ENCODE measurements at places on chromosomes 12 and 14.
A peak's percentile ranks its signal among the peaks of the same experiment; 100 is the strongest.

GRCh38 chr12:132561427-132562156, 48.8 kb downstream of the LRCOL1 start:
- DNase-seq: no peak

DNA sequence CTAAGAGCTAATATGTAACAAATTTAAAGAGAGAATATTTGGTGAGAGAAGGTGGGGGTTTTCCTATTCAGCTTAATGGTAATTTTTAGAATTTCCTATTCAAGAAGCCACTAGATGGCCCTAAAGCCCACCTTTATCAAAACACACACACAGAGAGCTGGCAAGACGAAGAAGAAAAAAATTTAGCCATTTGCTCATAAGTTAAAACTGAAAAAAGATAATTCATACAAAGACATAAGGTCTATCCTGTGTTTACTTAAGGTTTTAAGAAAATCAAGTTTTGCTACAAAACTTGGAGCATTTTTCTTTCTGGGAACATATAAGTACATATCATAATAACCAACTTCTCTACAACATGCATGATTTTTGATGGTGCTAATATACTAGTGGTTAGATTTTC, 46.8 kb upstream of the PCED1B start:
- DNase-seq: peak; percentile 3

GRCh38 chr14:95302667-95303506, 16.8 kb downstream of the CLMN start:
- no peak for DNase-seq

- DNase-seq: no peak
These were observed 12.3 kb upstream of the TFCP2 start for GRCh38 chr12:51185171-51185717.

DNA sequence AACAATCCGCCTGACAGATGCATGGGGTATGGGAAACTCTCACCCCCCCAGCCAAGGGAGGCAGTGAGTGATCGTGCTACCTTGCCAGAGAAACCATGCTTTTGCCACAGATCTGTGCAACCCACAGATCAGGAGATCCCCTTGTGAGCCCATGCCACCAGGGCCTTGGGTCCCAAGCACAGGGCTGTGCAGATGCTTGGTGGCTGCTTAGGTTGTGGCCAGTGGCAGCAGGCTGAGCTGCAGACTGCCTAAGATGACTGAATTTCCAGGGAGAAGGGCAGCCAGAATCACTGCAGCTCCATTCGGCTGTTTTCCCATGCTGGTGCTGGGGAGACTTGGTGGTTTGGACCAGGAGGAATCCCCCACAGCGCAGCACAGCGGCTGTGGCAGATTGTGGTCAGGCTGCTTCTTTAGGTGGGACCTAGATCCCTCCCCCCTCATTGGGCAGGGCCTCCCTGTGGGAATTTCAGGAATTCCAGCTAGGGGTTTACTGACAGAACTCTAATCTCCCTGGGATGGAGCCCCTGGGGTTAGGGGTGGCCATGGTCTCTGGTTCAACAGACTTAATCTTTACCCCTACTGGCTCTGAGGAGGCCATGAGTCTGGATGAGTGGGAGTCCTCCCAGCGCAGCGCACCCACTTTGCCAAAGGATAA, 264.6 kb upstream of the DAAM1 start:
- no peak for DNase-seq

GRCh38 chr12:52023182-52023975, 16.6 kb downstream of the TAMALIN start:
- DNase-seq: peak; percentile 90

- no peak for DNase-seq
These were observed 46.9 kb upstream of the MDM1 start for GRCh38 chr12:68378872-68379606.

- DNase-seq: no peak
These were observed 15.2 kb downstream of the VIPAS39 start for GRCh38 chr14:77442196-77442595.

- DNase-seq: no peak
These were observed 19.2 kb upstream of the PPP1R12A start for GRCh38 chr12:79954037-79954610.

DNA sequence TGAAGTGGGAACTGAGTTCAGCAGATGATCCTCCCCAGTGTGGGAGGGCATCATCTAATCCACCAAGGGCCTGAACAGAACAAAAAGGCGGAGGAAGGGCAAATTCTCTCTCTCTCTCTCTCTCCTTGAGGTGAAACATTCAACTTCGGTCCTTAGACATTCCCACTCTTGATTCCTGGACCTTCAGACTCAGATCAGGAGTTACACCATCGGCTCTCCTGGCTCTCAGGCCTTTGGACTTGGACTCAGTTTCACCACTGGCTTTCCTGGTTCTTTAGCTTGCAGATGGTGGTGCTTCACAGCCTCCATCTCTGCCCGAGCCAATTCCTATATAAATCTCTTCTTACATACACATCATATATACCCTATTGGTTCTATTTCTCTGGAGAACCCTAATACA, 73.2 kb downstream of the SPPL3 start:
- DNase-seq: no peak

DNA sequence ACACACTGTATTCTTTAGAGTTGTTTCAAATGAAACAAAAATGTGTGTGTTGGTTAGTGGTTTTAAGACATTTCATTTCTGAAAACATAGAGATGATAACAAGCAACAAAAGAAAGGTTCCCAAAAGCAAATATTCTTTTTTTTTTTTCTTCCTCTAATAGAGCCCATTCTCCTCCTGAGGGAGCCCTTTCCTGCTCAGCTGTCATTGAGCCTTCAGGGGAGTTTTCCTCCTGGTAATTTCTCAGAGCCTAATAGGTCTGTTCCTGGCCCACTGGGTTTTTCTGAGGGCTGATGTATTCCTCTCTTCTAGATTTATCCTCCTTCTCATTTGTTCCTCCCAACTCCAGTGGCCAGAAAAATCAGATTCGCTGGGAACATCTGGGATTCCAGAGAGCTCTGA, 654.5 kb downstream of the NOVA1 start:
- no peak for DNase-seq

DNA sequence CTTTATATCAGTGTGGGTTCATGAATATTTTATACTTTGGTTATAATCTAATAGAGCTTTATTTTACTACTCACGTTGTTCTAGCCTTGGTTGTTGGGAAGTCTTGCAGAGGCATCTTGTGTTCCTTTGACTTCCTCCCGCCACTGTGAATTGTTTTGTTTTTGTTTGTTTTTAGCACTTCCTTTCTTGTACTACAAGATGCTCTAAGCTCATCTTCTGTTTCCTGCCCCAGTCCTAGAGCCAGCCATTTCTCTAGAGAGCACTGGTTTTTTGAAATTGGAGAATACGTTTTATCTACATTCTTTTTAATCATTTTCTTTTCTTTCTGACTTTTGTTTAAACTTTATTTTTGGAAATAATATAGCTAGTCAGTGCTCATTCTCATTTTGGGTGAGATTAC, 15.9 kb upstream of the NUBPL start:
- no peak for DNase-seq

GRCh38 chr12:114963846-114964245, 279.9 kb upstream of the TBX3 start:
- no peak for DNase-seq

DNA sequence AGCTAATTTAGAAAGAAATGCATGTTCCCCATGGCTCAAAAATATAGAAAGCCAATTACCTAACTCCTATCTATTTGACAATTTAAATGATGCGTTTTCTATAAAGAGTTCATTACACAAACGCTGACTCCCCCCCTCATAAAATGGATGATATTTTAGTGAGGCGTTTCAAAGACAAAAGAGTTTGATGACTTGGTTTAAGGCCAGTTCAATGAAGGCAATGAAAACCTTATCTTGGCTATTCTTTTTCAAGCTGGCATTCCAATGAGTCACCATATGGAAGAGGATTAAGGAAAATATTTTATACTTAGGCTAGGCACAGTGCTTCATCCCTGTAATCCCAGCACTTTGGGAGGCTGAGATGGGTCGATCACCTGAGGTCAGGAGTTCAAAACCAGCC, 62.7 kb downstream of the HMGA2 start:
- no peak for DNase-seq

- DNase-seq: no peak
These were observed 7.6 kb downstream of the AICDA start for GRCh38 chr12:8605057-8605456.

- DNase-seq: no peak
These were observed 63.0 kb downstream of the TMEM121 start for GRCh38 chr14:105589161-105589925.

DNA sequence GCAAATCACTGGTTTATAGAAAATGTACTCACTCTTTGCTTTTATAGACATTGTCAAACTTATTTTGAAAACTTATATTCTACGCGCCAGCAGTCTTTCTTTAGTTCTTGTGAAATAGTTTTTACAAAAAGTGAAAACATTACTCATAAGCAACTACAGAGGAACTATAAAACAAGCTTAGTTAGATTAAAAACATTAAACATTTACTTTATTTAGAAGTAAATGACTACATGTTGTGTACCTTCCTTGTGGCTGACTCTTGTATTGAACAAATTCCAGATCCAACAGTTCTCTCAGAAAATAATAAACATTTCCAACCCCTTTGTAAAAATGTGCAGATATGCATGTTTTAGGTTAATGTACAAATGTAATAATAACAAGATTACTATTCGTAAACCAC, 198.5 kb downstream of the SOX5 start:
- no peak for DNase-seq

GRCh38 chr14:74620497-74620921, 8.5 kb upstream of the LTBP2 start:
- DNase-seq: no peak

GRCh38 chr12:9760120-9760519, 581 bp downstream of the CD69 start:
- DNase-seq: no peak

GRCh38 chr14:20428010-20428365, 8.0 kb downstream of the KLHL33 start:
- no peak for DNase-seq

- no peak for DNase-seq
These were observed 15.4 kb downstream of the CCDC92 start for GRCh38 chr12:123957196-123957595.

DNA sequence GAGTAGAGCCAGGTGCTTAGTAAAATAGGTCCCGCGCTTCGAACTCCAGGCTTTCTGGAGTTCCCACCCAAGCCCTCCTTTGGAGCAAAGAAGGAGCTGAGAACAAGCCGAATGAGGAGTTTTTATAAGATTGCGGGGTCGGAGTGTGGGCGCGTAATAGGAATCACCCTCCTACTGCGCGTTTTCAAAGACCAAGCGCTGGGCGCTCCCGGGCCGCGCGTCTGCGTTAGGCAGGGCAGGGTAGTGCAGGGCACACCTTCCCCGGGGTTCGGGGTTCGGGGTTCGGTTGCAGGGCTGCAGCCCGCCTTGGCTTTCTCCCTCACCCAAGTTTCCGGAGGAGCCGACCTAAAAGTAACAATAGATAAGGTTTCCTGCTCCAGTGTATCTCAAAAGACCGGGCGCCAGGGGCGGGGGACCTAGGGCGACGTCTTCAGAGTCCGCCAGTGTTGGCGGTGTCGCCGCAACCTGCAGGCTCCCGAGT, 3.6 kb downstream of the SSTR1 start:
- DNase-seq: no peak

GRCh38 chr14:31781578-31781977, 220.4 kb downstream of the NUBPL start:
- DNase-seq: no peak

- DNase-seq: no peak
These were observed 106.3 kb downstream of the ST8SIA1 start for GRCh38 chr12:22228022-22228875.

GRCh38 chr12:76508128-76508980, 51.2 kb downstream of the OSBPL8 start:
- DNase-seq: no peak

DNA sequence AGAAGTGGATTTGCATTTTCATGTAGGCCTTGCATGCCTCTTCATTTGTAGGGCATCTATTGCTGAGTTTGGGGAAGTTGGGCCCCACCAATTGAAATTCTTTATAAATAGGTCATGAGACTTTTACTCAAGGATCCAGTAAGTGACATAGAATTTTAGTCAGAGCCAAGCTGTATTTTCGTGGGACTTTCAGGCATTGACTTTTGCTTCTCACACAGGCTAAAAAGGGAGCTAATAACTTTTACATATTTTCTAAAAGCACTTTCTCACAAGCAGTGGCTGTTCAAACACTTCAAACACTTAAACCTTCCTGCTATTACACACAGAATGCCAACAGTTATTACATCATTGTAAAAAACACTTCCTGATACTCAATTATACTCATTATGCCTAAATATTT, 260.5 kb downstream of the MSRB3 start:
- no peak for DNase-seq

- no peak for DNase-seq
These were observed 7.4 kb upstream of the KRT2 start for GRCh38 chr12:52659395-52659794.

- no peak for DNase-seq
These were observed 443.4 kb downstream of the GLT1D1 start for GRCh38 chr12:129296671-129297070.

- DNase-seq: no peak
These were observed 35.1 kb upstream of the SRRM4 start for GRCh38 chr12:118946256-118946655.

DNA sequence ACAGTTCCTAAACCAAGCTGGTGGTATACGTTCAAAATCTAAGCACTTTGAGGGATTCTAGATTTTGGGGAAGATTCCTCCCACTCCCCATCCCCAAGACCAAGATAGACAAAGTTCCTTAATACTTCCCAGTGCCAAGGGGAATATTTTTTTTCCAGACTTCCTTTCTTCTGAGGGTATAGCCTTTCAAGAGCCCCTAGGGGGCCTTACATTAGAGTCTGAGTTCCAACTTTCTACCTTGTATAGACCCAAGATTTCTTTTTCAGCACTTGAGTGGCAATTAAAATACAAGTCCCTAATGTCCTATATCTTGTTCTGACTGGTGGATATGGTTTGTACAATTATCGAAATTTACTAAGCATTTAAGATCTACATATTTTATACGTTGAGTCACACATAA, 28.7 kb upstream of the SOS2 start:
- DNase-seq: no peak

DNA sequence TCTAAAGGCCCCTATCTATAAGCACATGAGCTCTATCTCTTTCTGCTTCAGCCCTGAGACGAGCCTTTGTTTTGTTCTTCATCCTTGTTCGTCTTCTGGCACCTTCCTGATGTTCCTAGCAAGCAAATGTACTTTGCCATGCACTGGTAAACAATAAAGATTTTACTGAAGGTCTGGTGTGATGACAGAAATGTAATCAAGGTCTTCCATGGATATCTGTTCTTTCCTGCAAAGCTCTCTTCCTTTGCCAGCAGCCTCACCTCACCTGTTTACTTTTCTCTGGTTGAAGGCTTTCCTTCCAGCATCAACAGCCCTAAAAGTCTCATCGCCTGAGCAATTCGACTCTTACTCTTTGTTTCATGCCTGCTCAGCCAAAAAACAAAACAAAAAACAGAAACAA, 330.3 kb downstream of the PCNX1 start:
- DNase-seq: no peak

Measured in GM18507 (cell line).